Esophagus squamous epithelium (tissue), 5 donors: ENCODE measurements at places on chromosomes 6 and 20. TPM values are rescaled to one million over a fixed set of nuclear protein-coding genes. Genes with fewer than 3 reads are reported as not detected.

DNA sequence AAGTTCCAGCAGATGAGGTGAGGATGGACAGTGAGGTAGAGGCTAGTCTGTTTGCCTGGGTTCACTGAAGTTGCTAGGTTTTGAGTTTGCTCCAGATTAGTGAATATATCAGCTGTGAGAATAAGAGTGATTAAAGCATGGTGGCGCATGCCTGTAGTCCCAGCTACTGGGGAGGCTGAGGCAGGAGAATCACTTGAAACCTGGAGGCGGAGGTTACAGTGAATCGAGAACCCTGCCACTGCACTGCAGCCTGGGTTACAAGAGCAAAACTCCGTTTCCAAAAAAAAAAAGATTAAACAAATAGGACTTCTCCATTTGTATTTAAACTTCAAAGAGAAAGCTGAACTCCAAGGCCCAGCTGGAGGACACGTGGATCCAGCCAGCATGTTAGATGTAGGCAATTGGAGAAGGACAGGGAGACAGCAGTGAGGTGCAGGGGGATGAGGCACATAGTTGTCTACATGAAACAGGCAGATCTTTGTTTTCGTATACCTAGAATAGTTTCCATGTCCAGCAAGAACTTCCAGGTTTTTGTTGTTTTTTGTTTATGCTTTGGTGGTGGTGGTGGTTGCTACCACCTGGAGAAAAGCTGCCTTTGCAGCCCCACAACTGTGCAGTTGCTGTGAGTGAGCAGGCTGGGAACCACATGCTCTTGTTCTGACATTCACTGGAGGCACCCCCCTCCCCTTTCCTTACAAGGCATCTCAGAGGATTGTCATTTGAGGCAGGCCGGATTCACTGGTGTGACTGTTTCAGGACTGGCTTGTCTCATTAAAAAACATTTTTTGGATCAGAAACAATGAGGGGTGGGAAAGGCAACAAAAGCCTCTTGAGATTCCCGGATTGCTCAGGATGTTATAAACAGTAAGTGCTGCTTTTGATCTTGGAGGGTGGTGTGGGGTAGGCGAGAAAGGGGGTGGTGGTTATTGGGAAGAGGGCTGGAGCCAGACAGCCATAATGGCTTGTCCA is 72.3 kb downstream of the JARID2 start:
- no peak for DNase-seq

GRCh38 chr6:163825033-163825432 is 410.5 kb downstream of the QKI start:
- no peak for DNase-seq

GRCh38 chr6:4308364-4308763 is 173.0 kb upstream of the ECI2 start:
- DNase-seq, result no peak

- DNase-seq, result no peak
These were observed 76.8 kb downstream of the SASH1 start for GRCh38 chr6:148419430-148419829.

DNA sequence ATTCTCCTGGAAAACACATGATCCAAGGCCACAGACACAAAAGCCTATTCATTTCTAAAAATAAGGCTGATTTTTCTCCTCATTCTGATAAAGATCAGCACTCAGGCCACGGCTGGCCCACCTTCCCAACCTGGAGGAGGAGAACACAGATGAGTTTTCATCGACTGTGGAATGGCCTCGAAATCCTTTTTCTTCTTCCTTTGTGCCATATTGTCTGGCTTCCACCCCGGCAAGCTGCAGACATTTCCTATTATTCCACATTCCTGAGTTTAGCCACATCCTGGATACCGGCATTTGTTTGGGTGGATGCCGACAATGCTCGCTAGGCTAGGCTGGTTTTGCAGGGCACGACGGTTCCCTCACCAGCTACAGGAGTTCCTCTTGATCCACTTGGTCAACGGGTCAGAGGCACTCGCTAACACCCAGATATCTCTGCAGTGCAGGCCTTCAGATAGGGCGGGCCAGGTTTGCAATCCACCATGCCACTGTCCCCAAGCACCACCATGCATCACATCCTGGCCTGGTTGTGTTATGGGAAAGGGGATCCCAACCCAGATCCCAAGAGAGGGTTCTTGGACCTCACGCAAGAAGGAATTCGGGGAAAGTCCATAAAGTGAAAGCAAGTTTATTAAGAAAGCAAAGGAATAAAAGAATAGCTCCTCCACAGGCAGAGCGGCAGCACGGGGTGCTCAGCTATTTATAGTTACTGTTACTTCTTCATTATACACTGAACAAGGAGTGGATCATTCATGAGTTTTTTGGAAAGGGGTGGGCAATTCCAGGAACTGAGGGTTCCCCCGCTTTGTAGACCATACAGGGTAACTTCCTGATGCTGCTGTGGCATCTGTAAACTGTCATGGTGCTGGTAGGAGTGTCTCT is 4.2 kb upstream of the CTSZ start:
- DNase-seq, result no peak

- no peak for DNase-seq
These were observed 916 bp downstream of the TRIM27 start for GRCh38 chr6:28922821-28923317.

GRCh38 chr6:149054559-149055194 is 262.8 kb upstream of the TAB2 start:
- DNase-seq, result no peak

DNA sequence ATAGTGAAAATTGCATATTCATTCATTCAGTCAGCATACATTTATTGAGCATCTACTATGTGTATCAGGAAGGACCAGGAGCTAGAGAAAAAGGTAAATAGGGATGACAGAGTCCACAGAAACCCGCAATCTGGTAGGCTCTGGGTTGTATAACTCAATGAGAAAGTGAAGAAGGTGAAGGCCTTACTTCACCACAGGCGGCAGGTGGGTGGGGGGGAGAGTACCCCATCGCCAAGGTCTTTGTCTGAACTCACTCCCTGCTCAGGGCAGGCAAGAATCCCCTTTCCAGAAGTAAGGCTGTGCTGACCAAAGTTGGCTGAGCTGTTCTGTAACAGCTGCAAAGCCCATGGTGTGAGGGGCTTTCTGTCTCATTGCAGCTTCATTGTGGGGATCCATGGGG is 81.3 kb downstream of the CDH26 start:
- DNase-seq, result no peak

- no peak for DNase-seq
These were observed 68.5 kb upstream of the ARMC2 start for GRCh38 chr6:108779536-108780275.

- DNase-seq, result no peak
These were observed 447.5 kb upstream of the HSF2 start for GRCh38 chr6:121951918-121952379.

DNA sequence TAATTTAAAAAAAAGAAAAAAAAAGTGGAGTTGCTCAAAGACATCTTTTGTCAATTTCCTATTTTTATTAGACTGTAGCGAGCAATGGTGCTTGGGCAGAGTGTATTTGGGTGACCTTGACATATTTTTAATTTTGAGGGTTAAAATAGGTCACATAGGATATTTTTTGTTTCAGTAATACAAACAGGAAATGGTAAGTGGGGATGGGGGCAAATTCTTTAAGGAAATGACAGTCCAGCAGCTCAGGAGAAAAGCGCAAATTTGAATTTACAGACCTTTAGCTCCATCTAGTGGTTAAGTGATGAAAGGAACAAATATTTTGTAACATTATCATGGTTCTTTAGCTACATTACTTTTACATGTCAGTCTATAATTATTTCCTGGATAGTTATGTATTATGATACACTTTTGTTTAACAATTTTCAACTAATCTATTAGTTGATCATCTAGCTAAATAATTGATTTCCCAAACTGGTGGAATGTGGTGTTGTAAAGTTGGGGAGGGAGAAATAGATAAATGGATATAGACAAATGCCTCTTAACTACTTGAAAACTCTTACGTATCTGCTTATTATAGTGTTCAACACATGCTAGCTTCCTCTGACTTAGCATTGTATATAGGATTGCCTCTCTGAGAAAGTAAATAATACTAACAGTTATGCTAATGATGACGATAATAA is 10.0 kb downstream of the CITED2 start:
- no peak for DNase-seq

- no peak for DNase-seq
These were observed 33.0 kb downstream of the SLCO4A1 start for GRCh38 chr20:62675156-62675876.

- DNase-seq, result no peak
These were observed 119.1 kb downstream of the PRND start for GRCh38 chr20:4840801-4841200.

- DNase-seq, result no peak
These were observed 455.6 kb downstream of the MAFB start for GRCh38 chr20:40233406-40233805.

DNA sequence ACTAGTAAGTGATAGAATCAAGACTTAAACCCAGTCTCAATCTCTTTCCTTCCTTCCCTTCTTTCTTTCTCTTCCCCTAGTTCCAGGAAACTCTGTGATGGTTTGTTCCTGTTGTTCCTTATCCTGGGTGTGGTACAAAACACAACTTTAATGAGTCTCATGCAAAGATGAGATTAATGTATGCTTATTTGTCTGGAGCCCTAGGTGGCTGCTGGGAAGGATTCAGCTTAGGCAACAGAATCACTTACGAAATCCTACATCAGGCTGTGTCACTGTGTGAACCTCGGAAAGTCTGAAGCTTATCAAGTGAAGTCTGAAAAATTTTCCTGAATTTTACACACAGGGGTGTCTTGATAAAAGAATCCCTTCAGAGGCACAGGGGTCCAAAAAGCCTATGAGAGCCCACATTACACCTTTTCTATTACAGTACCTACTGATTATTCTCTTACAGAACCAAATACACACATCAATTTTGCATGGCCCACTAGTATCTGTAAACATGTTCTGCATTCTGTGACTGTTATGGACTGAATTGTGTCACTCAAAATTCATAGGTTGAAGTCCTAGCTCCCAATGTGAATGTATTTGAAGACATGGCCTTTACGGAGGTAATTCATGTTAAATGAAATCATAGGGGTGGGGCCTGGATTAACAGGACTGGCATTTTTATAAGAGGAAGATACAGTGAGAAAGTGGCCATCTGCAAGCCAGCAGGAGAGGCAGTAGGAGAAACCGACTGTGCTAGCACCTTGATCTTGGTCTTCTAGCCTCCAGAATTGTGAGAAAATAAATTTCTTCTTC is 144.7 kb downstream of the MYB start:
- no peak for DNase-seq

DNA sequence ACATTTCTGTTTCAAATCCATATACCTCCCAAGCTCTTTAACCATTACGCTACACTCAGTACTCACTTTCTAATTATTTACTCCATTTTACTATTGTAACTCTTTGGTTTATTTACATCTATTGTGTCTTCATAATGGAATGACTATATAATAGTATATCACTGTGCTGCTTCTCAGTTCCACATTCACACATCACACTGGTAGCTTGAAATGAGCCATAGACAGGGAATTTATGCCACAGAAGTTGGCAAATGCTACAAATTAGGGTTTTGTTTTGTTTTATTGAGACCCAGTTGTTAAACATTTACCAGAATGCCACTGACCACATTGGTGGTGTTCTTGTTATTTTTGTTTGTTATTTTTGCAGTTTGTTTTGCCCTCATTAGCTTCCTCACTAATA is 213.9 kb downstream of the KCNQ5 start:
- no peak for DNase-seq

DNA sequence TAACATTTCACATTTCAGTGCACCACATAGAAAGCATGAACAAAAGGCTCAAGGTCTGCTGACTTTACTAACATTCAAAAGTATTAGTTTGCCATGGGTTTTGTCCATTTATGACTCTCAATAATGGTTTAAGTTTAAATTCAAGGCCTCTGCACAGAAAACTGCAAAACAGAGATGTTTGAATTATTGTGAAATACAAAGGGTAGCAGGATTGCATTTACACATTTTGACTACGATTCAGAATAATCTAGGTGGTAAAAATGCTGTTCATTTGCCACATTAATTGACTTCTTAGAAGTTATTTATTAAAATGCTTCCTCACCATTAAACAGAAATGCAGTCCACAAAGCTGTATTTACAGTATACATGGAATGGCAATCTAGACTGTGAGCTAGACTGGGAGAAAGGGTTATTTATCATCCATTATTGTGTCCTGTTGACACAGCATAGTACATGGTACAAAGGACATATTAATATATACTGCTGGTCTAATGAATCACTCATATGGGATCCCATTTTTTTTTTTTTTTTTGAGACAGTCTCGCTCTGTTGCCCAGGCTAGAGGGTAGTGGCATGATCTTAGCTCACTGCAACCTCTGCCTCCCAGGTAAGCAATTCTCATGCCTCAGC is 18.0 kb downstream of the USP49 start:
- DNase-seq, result no peak

GRCh38 chr6:117557951-117558350 is 44.4 kb downstream of the GOPC start:
- DNase-seq, result no peak

GRCh38 chr6:45513213-45513618 is 135.5 kb upstream of the SUPT3H start:
- no peak for DNase-seq

GRCh38 chr6:82144852-82145340 is 102.6 kb downstream of the IBTK start:
- DNase-seq, result no peak

DNA sequence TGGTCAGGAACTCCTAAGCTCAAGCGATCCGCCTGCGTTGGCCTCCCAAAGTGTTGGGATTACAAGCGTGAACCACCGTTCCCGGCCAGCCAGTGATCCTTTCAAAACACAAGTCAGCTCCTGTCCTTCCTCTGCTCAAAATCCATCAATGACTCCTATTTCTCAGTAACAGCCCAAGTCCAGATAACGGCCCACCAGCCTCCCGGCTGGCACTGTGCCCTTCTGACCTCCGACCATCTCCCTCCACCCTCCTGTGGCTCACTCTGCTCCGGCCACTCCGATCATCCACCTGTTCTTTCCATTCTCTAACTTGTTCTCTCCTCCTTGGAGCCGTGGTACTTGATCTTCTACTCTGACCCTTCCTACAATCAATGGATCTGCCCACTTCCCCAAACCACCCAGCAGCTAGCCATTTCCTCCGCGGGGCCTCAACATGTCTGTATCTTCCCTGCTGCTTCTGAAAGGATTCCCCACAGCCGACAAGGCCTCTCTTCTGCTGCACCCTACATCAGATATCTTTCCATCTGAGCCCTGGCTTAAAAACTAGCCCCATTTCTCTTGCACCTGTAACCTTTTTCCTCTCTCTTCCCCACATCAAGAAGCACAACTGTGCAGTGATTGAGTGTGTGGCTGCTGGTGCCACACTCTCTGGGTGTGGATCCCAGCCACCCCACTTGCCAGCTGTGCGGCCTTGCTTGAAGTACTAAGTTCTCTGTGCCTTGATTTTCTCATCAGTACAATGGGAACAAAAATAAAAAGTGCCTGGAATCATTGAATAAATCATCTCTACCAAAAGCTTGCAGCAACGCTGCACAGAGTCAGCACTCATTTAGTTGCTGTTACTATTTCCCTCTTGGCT is 6.1 kb upstream of the ZMYND8 start:
- DNase-seq, result no peak

NT5E gene
- total RNA-seq, result 1.3 TPM

BHLHE23 gene
- not detected for total RNA-seq

GLP1R gene
- not detected for total RNA-seq

PCK1 gene
- total RNA-seq, result 1.4 TPM

RGS17 gene
- total RNA-seq, result 0.76 TPM

TMEM74B gene
- 0.95 TPM for total RNA-seq

C6orf132 gene
- total RNA-seq, result 110 TPM

SLC4A11 gene
- 16.3 TPM for total RNA-seq

RSPO3 gene
- 7.2 TPM for total RNA-seq

MAS1 gene
- not detected for total RNA-seq
